ENCODE measurements at places on chromosomes 11 and 22. TPM values are rescaled to one million over a fixed set of nuclear protein-coding genes. Genes with fewer than 3 reads are reported as not detected.
A peak's percentile ranks its signal among the peaks of the same experiment; 100 is the strongest.

- peak; percentile 79 for DNase-seq
Observed at GRCh38 chr11:19742588-19743292, 30.1 kb downstream of the NAV2 start.

DNA sequence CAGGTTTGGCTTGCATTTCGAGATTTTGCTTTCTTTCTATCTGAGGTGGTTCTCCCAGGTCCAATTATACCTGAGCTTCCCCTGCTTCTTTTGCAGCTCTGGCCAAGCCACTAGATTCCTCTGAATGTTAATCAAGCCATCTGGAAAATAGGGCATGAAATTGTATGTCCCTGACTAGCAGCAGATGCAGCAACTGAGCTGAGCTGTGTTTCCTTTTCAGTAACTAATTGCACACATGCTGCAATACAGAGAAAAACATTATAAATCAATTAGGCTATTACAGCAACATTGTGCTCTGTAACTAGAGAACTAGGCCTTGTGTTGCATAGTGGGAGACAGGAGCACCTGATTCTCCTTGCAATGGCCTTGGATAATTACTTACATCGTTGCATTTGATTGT, 408.3 kb downstream of the ETS1 start:
- no peak for DNase-seq

SLC17A6 gene
- total RNA-seq: not detected

GRM5 gene
- 0.21 TPM for total RNA-seq

HRAS gene
- total RNA-seq: 36.3 TPM

All from lower lobe of right lung (tissue), 2 donors.